ENCODE measurements at places on chromosomes 12 and 14.

DNA sequence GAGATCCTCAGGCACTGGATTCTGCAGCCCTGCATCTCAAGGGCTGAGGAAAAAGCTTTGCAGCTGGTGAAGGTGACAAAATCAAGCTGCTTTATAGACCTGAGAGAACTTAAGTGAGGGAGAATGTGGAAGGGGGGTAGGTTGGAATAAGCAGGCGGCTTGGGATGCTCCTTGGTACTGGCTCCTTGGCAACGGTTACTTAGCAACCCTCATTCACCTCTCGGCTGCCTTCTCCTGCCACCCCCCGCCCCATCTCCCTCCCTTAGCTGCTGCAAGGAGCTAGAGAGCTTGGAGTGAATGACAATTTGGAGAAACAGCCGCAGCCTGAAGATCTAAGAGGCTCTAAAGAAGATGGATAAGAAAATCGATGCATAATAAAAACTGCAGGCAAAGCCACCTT is 44.1 kb upstream of the CISTR start:
- no peak for DNase-seq

DNA sequence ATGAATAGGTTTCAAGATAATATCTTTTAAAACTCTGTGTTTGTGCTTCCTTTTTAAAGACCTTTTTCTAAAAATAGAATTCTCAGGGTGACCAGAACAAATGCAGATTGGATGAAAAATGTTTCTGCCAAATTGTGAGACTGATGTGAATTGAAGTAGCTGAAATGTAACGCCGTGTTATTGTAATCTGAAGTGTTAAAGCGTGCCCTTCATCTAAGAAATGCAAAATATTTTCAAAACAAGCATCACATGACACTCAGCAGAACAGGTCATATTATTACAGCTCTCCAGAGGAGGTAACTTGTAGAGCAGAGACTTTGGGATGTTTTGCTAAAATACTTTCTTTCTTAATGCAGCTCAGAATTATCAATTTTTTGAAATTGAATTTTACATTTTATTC is 90.0 kb upstream of the PLEKHA5 start:
- no peak for DNase-seq

DNA sequence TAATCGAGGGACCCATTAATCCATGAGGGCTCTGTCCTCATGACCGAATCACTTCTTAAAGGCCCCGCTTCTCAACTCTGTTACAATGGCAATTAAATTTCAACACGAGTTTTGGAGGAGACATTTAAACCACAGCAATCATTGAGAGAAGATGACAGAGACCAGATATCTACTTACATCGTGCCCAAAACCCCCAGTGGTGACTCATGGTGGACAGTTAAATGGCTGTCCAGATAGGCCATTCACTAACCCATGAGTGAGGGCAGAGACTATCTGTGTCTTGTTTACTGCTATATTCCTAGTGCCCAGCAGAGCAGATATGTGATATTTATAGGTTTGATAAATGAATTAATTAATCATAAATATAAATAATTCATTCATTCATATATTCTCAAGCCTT is 20.0 kb upstream of the FLVCR2 start:
- no peak for DNase-seq

DNA sequence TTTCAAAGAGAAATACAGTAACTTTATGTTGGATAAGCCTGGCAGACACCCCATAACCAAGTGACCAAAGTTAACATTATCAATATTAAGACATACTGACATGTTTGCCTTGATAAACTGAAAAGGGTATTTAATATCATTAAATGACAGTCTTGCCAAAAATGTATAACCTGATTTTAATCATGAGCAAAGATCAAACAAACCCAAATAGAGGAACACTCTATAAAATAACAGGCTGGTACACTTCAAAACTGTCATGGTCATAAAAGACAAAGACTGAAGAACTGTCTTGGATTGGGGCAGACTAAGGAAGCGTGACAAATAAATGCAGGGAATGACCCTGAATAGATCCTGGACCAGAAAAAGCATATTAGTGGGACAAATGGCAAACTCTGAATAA is 64.0 kb downstream of the AKAP6 start:
- no peak for DNase-seq
